ENCODE measurements at places on chromosomes 7 and 10.
A peak's percentile ranks its signal among the peaks of the same experiment; 100 is the strongest.

- no peak for DNase-seq
These were observed 325.5 kb downstream of the SFMBT2 start for GRCh38 chr10:7085147-7085912.

- no peak for DNase-seq
These were observed 15.0 kb downstream of the SKIDA1 start for GRCh38 chr10:21510241-21511094.

- peak; percentile 39 for DNase-seq
These were observed 6.5 kb downstream of the CPVL start for GRCh38 chr7:29139796-29140195.

GRCh38 chr7:129210256-129210988 is 14.4 kb upstream of the AHCYL2 start:
- DNase-seq = peak; percentile 56

- no peak for DNase-seq
These were observed 1269.8 kb downstream of the XPNPEP1 start for GRCh38 chr10:108653531-108653930.

DNA sequence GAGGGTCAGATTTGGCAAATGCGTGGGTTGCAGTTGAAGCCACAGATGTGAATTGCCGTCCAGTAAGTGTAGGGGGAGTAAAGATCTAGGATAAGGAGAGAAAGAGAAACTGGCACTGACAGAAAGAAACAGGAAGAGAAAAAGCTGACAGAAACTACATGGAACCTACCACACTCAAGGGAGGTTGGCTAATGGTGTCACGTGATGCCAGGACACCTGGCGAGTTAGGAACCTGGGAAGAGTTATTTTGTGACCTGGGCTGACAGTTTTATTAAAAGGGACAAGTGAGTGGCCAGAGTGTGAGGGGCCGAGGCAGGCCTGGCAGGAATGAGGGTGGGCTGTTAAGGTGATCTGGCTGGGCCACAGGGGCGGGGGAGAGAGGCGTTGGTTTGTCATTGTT is 188.7 kb downstream of the ADARB2 start:
- DNase-seq = no peak

Data from RKO (cell line).